ENCODE measurements at places on chromosomes 2 and 18.

DNA sequence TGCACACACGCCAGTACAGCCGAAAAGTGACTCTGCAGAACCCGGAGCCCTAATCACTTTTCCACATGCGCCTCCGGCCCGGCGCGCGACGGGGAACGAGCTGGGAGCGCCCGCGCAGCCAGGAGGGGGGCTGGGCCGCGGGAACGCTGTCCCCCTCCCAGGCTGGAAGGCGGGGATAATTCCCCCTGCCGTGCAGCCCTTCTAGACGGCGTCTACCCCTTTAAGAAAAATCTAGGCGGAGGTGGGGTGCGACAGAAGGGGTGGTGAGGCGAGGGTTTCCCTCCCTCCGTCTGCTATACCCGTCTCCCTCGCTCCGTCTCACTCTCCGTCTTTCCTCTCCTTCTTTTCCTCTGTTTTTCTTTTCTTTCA, 2.4 kb downstream of the CYP26B1 start:
- DNase-seq: no peak

- peak; percentile 64 for DNase-seq
Measured at GRCh38 chr2:231683292-231684235, 24.8 kb upstream of the PTMA start.

- no peak for DNase-seq
Measured at GRCh38 chr2:28344756-28345373, 47.8 kb upstream of the FOSL2 start.

DNA sequence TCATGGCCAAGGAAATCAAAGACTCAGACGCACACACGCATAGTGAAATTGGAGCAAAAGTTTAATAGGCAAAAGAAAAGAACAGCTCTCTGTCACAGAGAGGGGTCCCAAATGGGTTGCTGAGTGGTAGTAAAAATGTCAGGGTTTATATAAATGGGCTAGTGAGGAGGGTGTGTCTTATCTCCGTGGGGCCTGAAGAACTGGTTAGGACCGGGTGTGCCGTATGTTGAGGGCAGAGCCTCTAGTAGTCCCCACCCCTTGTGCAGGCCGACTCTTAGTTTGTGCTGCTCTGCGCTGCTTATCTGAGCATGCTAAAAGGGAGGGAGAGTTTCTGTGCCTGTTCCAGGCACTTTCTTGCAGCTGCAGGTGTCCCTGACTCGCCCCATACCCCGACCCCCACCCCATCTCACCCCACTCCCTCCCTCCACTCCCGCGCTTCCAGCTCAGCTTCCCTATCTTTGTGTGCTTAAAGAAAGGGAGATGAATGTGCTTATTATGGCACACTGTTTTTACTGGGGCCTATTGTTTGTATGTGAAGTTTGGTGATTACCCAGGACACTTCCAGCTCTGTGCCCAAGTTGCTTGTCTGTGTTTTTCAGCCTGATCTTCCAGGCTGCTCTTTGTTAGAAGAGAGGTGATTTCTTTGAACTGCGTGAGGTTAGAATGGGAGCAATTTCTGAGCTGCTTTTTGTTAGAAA, 167.4 kb downstream of the SPAG16 start:
- no peak for DNase-seq

DNA sequence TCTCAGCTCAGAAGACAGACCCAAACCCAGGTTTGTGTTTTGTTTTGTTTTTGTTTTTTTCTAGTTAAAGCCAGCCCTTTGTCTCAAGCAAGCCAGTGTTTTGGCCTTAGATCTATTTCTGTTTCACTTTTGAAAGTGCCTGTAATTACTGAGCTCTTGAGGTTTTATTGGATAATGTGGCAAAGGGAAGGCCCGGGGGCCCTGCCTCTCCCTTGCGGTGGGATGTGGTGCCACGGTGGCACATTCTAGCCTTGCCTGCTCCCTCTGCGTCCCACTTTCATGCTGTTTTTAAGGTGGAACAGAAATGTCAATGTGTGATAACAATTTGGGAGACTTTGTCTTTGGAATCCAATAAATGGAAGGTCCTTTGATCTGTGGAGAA, 2.5 kb downstream of the HPCAL1 start:
- DNase-seq: no peak

DNA sequence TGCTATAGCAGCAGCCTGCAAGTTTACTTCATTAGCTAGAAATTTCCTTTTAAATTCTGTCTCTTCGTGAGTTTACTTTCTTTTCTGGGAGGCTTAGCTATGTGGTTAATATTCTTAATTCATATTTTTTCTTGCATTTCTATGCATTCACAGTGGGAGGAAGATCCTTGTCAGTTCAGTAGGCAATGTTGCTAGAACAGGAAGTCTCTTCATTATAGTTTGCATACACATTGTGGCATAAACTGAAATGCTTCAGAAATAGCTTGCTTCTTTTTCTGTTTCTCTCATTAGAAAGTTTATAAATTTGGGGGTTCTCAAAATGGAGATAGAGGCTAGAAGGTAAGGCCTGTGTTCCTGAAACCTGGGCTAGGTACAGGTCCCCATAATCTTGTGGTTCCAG, 8.1 kb upstream of the ARHGAP15 start:
- no peak for DNase-seq

- no peak for DNase-seq
Measured at GRCh38 chr2:229401171-229401865, 130.2 kb upstream of the PID1 start.

DNA sequence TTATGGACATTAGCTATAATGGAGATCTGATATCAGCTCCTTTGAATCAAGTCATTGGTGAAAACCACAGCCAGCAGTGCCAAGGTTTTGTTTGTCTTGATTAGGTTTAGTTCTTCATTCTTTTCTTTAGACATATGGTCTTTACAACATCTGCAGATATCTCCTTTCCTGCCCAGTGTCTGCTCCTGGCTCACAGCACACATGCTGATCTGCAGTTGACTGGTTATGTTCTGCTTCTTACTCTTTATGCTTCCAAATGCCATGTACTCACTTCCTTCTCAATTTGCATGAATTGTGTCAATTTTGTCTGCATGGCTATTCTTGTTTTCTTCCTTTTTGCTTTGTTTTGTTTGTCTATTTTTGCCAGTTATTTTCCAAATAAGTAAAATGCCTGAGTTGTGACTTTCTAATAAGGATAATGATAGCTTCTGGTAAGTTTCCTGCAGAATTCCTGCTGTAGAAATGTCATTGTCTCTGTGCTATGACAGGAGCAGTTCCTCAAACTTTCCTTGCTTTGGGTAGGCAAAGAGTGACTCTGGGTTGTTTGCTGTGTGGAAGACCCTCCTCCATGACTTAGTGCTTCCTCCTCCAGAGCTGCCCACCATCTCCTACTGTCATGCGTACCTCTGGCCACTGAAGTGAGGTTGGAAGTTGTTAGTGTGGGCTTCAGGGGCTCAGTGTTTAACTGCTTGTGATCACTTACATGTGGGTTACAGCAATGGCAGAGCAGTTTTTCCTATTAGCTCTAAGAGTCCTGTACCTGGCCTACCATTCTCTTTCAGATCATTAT, 8.2 kb downstream of the ARHGAP25 start:
- no peak for DNase-seq

GRCh38 chr2:102336502-102336945, 19.1 kb upstream of the IL18R1 start:
- DNase-seq: no peak
